Stimulated activated CD4-positive, alpha-beta T cell treated with anti-CD3 and anti-CD28 coated beads, Interleukin-15, amount 100 ng/mL, for 1 hour (primary cell): ENCODE measurements at places on chromosomes 7 and 10.

DNA sequence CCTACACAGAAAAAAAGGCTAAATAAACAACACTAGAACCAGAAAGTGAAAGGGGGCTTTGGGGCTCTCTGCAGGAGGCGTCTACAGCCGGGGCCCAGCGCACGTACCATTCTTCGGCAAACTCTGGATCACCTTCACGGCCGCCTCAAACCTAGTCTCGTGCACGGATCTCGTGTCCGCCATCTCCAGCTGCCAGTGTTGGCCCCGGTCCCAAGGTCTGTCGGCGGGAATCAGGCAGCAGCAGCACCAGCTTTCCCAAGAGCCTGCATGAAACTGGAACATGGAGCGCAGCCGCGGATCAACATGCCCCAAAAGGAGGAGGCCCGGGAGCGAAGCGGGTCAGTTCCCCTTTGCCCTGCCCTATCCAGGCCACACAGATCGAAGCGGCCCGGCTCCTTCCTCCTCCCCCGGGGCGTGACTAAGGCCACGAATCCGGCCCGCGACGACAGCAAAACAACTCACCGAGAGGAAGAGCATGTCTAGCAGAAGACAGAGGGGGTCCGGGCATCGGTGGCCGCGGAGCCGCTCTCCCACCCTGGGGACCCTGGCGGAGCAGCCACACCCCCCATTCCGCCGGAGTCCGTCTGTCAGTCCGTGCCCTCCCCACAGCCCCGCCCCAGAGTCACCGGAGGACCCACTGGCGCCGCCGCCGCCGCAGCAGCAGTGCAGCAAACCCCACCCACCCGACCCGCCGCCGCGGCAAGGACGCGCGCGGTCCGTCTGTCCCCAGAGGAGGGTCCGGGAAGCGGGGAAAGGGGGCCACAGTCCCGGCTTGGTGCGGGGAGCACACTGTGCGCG lies at the start of gene ACBD5:
TSS of gene ACBD5 (minus strand) at position 586 of the 798 bp plus-strand sequence. CDS start at position 477, 109 bp downstream.
- DNase-seq, result peak; percentile 62

GRCh38 chr10:5036511-5036910 lies 32.9 kb upstream of the AKR1C2 start:
- no peak for DNase-seq

DNA sequence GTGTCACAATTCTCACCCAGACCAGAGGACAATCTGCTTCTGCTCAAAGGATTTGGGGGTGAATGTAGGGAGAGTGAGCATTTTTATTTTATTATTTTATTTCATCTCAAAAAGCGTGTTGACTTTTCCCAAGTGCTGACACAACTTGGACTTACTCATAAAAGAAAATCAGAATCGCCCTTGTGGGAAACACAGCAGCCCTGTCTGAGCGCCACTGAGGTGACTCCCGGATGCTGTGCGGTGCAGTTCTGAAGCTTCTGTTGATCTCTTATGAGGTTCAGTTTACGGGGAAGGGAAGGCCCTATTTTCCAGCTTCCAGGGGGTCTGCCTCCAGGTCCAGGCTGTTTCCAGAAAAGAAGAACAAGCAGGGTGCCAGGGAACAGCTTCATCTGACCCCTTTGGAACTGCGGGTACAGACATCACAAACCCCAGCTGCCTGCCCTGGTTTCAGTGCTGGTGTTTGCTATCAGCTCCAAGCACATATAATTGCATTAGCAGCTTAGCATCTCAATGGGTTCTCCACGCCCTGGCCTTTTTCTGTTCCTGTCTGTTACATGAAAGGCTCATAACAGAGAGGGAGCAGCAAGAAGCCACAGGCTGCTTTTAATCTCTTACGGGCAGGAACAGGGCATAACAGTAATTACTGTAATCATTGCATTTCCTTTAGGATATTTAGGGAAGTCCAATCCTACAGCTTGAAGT lies 52.4 kb downstream of the PARP12 start:
- no peak for DNase-seq

- no peak for DNase-seq
These were observed 10.8 kb downstream of the NEURL1 start for GRCh38 chr10:103504181-103504783.
